ENCODE measurements at places on chromosomes 6 and 20. TPM values are rescaled to one million over a fixed set of nuclear protein-coding genes. Genes with fewer than 3 reads are reported as not detected.

BMP2 gene
- total RNA-seq: not detected

SALL4 gene
- total RNA-seq: 0.11 TPM

DNA sequence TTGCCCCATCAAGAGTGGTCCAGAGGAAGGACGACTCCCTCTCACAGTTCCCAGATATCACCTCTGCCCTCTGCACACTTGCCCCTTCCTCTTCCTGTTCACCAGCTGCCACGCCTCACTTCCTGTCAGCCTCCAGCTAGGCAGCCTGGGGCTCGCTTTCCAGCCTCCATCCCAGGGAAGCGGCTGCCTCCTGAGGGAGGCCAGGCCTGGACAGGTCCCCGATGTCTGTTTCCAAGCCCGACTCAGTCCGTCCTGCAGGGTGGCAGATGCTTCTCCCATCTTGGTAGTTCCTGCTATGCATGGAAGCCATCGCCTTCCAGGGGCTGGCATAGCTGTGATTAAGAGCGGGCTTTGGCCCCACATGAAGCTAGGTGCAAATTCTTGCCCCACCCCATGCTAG, 233.5 kb upstream of the PMEPA1 start:
- H3K4me3 ChIP-seq: no peak overlapping the region
- peaks cover 10% of the 10 kb centered on the region for H3K27me3 ChIP-seq
- no peaks in the 10 kb centered on the region for H3K36me3 ChIP-seq
- no peak overlapping the region for H3K27ac ChIP-seq
- no peaks in the 10 kb centered on the region for H3K4me1 ChIP-seq

DNA sequence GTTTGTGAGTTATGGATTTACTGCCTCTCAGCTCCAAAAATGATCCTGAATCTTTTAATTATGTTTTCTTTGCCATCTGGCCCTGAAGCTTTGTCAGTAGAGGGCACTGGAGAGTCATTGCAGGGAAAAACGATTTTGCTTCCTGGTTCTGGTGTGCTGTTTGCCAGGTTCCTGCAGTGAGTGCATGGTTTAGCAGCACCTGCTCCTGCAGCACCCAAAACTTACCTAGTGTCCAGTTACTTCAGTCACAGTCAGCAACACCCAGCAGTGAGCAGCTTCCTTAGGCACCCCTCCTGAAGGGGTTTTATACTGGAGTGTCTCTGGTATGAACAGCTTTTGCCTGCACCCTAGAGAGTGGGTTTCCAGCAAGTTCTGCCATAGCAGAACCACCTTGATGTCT, 6.0 kb upstream of the TRIM26 start:
- no peaks in the 10 kb centered on the region for H3K27me3 ChIP-seq
- DNase-seq: no peak
- no peaks in the 10 kb centered on the region for H3K36me3 ChIP-seq
- H3K4me3 ChIP-seq: no peak overlapping the region
- H3K27ac ChIP-seq: no peak overlapping the region
- no peaks in the 10 kb centered on the region for H3K4me1 ChIP-seq

DNA sequence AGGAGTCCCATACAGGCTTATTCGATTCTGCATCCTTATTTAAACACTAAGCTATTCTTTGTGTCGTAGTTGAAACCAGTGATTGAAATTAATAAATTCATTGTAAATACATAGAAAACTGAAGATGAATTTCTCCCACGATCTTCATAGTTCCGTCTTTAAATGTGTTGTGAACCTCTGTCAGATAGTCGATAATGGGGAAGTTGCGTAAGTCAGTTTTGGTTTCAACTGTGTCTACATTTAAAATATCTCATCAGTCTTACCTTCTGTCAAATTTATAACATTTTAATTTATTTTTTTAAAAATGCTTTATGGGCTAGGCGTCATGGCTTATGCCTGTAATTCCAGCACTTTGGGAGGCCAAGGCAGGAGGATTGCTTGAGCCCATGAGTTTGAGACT, 12.7 kb downstream of the STX11 start:
- H3K36me3 ChIP-seq: no peaks in the 10 kb centered on the region
- no peaks in the 10 kb centered on the region for H3K4me1 ChIP-seq
- H3K4me3 ChIP-seq: no peak overlapping the region
- H3K27ac ChIP-seq: no peak overlapping the region

TMC2 gene
- total RNA-seq: not detected

- H3K36me3 ChIP-seq: no peaks in the 10 kb centered on the region
- DNase-seq: peak; percentile 48
- no peak overlapping the region for H3K4me3 ChIP-seq
Measured at GRCh38 chr6:45436544-45437438, 59.1 kb upstream of the SUPT3H start.

DNA sequence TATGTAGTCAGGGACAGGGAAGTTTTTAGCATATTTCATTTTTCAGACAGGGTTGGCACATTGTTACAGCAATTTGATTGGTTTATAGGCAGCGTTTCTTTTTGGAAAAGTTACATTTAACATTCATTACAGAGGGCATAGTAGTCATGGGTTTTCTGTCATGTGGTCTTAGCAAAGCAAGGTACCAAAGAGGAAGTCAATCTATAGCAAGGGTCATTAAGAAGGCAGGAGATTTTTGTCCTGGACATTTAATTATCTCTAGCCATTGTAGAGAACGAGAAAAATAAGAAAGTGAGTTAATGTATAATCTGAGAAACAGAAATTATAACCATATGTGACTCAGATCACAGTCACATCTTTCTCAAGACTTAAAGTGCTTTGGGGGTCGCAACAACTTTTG, 47.4 kb downstream of the TPD52L1 start:
- no peaks in the 10 kb centered on the region for H3K27me3 ChIP-seq
- no peak overlapping the region for H3K27ac ChIP-seq
- no peaks in the 10 kb centered on the region for H3K36me3 ChIP-seq
- no peak for DNase-seq

- H3K4me3 ChIP-seq: no peak overlapping the region
- no peaks in the 10 kb centered on the region for H3K27me3 ChIP-seq
- H3K27ac ChIP-seq: no peak overlapping the region
Measured at GRCh38 chr6:135722679-135723078, 128.8 kb upstream of the PDE7B start.

TFAP2B gene
- total RNA-seq: not detected

DNA sequence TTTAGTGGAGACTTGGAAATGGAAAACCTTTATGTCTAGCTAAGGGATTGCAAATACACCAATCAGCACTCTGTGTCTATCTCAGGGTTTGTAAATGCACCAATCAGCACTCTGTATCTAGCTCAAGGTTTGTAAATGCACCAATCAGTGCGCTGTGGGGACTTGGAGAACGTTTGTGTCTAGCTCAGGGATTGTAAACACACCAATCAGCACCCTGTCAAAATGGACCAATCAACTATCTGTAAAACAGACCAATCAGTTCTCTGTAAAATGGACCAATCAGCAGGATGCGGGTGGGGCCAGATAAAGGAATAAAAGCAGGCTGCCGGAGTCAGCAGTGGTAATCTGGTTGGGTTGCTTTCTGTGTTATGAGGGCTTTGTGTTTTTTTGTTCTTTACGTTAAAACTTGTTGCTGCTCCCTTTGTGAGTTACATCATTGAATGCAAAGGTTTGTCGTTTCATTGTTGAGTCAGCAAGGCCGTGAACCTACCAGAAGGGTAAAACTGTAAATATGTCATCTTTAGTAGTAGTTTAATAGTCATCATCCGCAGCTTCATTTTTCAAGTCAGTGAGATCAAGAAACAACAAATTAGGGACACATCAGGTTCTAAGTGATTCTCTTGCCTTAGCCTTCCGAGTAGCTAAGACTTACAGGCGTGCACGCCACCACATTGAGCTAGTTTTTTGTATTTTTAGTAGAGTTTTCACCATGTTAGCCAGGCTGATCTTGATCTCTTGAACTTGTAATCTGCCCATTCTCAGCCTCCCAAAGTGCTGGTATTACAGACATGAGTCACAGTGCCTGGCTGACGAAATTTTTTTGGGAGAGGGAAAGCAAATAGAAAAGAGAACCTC, 22.7 kb upstream of the NUP153 start:
- H3K4me1 ChIP-seq: peaks cover 16% of the 10 kb centered on the region
- DNase-seq: no peak
- no peaks in the 10 kb centered on the region for H3K36me3 ChIP-seq
- no peaks in the 10 kb centered on the region for H3K27me3 ChIP-seq
- H3K27ac ChIP-seq: peak overlapping the region; percentile 69
- no peak overlapping the region for H3K4me3 ChIP-seq

DNA sequence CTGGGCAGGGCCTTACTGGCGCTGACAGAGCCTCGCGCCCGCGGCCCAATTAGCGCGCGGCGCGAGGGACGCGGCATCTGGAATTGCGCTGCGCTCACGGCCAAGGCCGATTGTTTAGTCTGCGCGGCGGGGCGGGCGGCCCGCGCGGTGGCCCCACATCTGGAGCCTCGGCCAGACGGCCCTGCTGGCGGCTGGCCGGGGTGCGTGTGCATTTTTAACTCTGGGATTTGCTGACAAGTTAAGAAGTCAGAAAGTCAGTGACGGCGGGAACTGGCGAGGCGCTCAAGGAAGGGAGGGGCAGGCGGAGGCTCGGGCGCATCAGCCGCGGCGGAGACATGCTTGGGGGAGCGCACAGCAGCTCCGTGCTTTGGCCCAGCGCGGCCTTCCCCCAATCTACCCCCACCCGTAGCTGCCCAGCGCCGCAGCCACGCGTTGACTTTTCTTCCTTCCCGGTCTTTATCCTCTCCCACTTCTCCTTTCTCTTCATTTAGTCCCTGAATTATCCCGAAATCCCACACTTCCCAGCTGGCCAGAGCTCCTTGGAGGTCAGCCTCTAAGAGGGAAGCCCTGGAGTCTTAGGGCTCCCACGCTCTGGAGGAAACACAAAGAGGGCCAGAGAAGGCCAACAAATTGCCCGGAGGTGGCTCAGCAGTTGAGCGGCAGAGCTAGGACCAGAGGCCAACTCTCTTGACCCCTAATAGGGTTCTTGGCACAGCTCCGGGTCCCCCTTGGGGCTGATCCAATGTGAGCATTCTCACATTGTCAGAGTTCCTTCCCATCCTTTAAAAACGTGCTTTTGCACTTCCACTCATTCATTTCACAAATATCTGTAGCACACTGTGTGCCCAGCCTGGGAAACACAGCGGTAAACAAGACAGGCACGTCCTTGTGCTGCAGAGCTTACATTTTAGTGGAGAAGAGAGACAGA, 40.8 kb upstream of the FOXP4 start:
- peaks cover 30% of the 10 kb centered on the region for H3K27me3 ChIP-seq
- H3K36me3 ChIP-seq: no peaks in the 10 kb centered on the region
- H3K27ac ChIP-seq: no peak overlapping the region
- peaks cover 17% of the 10 kb centered on the region for H3K4me1 ChIP-seq
- H3K4me3 ChIP-seq: no peak overlapping the region

NFATC2 gene
- 11.2 TPM for total RNA-seq

DNA sequence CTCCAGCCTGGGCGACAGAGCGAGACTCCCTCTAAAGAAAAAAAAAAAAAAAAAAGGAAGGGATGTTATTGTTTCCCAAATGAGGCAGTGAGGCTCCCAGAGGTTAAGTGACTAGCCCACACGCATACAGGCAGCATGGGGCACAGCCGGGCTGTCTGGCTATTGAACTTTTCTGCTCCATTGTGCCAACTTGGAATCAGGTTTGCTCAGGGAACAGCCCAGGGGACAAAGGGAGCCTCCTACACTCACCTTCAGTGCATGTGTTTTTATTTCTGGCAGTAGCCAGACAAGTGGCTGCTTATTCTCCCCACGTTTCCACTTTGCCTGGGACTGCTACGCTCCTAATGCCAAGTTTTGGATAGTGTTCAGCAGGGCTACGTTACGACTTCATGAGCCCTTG, 10.7 kb downstream of the ETV7 start:
- H3K27ac ChIP-seq: no peak overlapping the region
- no peak for DNase-seq
- H3K4me1 ChIP-seq: no peaks in the 10 kb centered on the region
- no peak overlapping the region for H3K4me3 ChIP-seq
- no peaks in the 10 kb centered on the region for H3K36me3 ChIP-seq

- H3K27ac ChIP-seq: no peak overlapping the region
- H3K4me1 ChIP-seq: no peaks in the 10 kb centered on the region
- no peaks in the 10 kb centered on the region for H3K36me3 ChIP-seq
- H3K27me3 ChIP-seq: peaks cover 15% of the 10 kb centered on the region
- no peak overlapping the region for H3K4me3 ChIP-seq
Measured at GRCh38 chr6:79307321-79308036, 73.0 kb upstream of the HMGN3 start.

- peaks cover 21% of the 10 kb centered on the region for H3K4me1 ChIP-seq
- H3K27me3 ChIP-seq: peaks cover 17% of the 10 kb centered on the region
- DNase-seq: no peak
- peak overlapping the region; percentile 65 for H3K4me3 ChIP-seq
Measured at GRCh38 chr6:32852844-32853540, 512 bp downstream of the TAP1 start.

DNA sequence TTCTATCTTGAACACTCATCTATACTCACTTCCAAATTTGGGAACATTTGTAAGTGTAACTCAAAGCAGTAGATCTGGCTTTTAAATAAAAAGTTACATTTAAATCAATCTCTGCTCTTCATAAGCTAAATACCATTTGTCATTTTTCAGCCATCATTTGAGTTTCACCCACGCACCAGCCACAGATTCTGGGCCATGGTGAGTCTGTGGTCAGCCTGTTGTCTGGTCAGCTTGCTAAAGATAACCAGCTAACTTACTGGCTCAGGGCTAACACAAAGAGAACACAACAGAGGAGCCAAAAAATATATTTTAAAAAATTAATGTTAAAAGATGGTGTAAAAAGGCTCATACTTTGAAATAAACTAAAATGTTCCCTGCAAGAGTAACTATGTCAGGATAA, 181.3 kb downstream of the KIF6 start:
- no peak for DNase-seq
- no peak overlapping the region for H3K27ac ChIP-seq
- no peaks in the 10 kb centered on the region for H3K4me1 ChIP-seq
- no peaks in the 10 kb centered on the region for H3K27me3 ChIP-seq
- no peak overlapping the region for H3K4me3 ChIP-seq
- no peaks in the 10 kb centered on the region for H3K36me3 ChIP-seq

ALDH8A1 gene
- total RNA-seq: 0.18 TPM

GRCh38 chr20:53850319-53850718, 220.1 kb downstream of the BCAS1 start:
- H3K4me3 ChIP-seq: no peak overlapping the region
- H3K27ac ChIP-seq: no peak overlapping the region
- H3K27me3 ChIP-seq: no peaks in the 10 kb centered on the region
- H3K36me3 ChIP-seq: no peaks in the 10 kb centered on the region
- no peak for DNase-seq

DNA sequence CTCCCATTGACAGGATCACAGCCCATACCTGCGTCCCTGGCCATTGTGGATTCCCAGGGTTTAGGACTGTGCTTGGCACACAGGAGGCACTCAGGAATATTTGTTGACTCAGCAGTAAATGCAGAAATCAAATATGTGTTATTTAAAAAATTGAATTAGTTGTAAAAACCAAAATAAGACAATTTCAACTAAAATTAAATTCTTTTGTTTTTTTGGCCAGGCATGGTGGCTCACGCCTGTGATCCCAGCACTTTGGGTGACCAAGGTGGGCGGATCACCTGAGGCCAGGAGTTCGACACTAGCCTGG, 85.3 kb downstream of the ZDHHC14 start:
- no peak overlapping the region for H3K27ac ChIP-seq
- no peak for DNase-seq
- H3K4me3 ChIP-seq: no peak overlapping the region
- H3K27me3 ChIP-seq: no peaks in the 10 kb centered on the region
- peaks cover 47% of the 10 kb centered on the region for H3K4me1 ChIP-seq

RAB44 gene
- not detected for total RNA-seq
